ENCODE measurements at places on chromosomes 3 and 15.

DNA sequence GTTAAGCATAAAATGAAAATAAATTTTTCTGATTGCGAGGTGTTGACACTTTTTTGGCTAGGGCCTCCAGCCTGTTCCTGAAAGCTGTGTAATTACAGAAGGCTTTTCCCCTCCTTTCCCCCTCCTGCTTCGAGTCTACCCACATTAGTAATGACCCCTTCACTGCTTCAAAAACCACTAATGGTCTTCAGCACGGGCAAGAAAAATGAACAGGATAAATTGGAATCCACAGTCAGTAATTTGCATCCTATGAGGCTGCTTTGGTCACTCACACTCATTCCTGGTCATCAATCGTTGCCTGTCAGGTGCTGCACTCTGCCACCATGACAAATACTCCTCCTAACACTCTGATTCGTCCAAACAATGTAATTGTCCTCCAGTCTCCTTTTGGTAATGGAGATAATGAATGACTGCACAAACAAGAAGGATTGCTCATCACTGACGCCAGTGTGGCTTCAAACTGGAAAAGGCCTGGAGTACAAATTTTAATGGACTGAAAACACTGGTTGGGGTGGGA is 148.6 kb downstream of the MEIS2 start:
- no peak for DNase-seq

DNA sequence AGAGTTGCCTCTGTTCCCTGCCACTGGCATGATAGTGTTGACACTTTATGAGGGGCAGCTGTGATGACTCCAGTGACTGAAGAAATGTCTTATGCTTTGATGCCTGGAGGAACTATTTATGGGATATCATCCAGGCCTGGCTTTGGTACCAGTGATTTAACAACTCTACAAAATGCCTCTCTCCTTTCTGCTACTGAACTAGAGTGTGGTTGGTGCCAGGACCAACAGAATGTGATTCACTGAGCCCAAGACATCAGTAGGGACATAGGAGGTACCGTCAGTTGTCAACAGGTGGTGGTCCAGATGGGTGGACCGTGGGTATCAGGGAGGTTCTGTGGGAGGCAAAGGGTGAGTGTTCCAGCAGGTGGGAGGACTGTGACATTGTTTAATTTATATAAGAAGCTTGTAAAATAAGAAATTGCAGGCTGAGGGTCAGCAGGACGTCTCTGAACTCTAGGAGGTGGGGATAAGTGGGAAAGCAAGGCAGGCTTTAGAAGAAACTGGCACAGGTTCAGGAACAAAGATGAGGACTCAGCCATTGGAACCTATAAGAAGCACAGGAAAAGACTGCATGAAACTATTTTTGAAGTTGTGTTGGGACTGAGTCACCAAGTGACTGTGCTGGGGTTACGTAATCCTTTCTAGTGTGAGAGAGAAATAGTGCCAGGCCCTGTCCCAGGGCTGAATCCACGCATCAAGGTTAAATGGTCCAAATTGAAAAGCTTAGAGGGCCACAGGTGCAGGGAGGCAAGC is 28.5 kb upstream of the SLC7A14 start:
- DNase-seq, result no peak

DNA sequence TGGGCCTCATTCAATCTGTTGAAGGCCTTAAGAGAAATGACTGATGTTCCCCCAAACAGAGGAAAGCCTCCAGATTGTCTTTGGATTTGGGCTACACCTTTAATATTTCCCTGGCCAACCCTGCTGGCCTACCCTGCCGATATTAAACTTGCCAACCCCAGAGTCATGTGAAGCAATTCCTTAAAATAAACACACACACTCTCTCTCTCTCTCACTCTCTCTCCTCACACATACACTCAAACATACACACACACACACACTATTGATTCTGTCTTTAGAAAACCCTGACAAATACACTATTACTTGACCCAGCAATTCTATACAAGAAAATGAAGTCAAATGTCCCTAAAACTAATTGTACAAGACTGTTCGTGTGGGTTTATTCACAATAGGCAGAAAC is 109.9 kb upstream of the ST8SIA2 start:
- no peak for DNase-seq

GRCh38 chr3:37920156-37920699 is 58.5 kb downstream of the CTDSPL start:
- DNase-seq, result no peak

DNA sequence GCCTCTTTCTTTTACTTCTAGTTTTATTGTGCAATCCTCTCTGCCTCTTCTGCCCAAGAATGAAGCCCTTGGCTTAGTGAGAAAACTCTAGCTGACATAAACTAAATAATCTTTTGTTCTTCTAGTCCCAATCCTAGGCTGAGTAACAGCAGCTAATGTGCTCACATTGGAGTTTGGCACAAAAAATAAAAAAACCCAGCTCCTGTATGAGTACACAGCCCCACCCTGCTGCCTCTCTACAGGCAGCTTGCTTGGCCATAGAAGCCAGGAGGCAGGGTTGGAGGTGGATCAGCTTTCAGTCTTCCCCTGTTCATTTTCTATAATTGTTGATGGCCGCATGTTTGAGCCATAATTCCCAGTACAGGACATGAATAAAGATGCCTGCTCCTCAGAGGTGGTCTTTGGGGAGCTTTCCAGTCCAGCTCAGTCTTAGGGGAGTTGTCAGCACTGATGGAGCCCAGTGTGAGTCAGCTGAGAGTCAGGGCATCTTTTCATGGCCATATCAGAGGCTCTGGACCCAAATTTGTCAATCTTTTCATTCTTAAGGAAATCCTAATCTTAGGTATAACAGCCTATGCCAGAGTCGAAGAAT is 46.7 kb downstream of the RTP1 start:
- DNase-seq, result no peak

Data from CD4-positive, alpha-beta T cell treated with Interleukin-6 at 100 ng/mL for 8 hours (primary cell).